ENCODE measurements at places on chromosomes 5 and 9.
A peak's percentile ranks its signal among the peaks of the same experiment; 100 is the strongest.

GRCh38 chr9:29062446-29062845 is 1489.2 kb upstream of the C9orf72 start:
- no peak for DNase-seq

GRCh38 chr5:96176022-96176421 is 214.4 kb upstream of the ELL2 start:
- DNase-seq: no peak

GRCh38 chr5:106489004-106489403 is 1181.7 kb downstream of the EFNA5 start:
- DNase-seq: no peak

DNA sequence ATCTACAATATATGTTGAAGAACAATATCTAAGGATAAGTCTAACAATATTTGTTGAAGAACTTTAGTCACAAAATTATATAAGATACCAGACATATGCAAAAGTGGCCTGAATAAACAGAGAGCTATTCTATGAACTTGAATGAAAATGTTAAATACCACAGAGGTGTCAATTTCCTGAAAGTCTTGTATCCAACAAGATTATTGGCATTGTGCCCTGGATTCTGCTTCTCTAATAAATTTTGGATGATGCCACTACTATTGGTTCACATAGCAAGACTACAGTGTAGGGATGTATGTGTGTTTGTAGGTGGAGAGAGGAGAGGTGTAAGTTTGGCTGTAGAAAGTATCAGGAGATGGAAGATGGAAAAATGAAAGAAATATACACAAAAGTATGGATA is 731.8 kb upstream of the RGMB start:
- no peak for DNase-seq

GRCh38 chr5:131524431-131524830 is 110.6 kb downstream of the RAPGEF6 start:
- DNase-seq: no peak

DNA sequence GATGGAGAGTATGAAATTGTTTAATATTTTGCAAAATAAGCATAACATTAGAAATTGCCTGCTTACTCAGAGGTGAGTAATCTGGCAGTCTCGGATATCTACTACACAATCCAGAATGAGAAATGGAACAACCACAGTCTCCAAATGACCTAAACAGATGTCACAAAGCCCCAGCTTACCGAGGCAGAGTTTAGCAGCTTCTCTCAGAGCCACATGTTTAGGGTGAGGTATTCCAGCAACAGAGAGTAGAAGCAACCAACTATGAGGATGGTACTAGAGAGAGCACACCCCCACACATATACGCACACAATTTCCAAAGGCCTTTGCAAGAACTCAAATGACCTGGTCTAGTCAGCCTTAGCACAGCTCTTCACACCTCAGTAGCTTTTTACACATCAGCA is 122.7 kb upstream of the LPAR1 start:
- DNase-seq: no peak

DNA sequence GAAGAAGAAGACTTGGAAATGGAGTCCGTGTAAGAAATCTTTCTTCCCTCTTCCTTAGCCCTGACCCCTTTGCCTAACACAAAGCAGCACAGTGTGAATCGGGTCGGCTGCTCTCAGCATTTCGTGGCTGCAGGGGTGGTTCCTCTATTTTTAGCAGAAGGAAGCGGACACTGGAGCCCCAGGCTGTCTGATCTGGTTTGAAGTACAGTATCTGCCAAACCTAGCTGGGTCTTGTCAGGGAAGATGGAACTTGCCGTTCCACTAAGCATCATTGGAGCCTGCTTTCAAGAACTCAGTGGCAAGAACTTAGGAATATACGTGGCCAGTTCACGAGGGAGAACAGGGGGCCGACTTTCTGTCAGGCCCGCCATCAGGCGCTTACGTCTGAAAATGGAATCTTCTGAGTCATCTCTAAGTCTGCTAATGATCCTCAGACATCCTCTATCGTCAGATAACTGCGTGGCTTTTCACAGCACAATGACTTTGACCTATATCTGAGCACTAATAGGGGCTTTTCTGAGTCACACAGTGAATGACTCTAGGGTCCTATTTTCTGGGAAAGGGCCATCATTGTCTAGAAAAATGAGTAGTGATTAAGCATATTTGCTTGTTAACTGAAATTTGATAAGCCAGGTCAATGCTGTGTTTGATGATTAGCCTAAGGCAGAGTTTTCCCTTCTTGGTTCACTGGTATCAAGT is 43.3 kb upstream of the NCS1 start:
- DNase-seq: peak; percentile 44

DNA sequence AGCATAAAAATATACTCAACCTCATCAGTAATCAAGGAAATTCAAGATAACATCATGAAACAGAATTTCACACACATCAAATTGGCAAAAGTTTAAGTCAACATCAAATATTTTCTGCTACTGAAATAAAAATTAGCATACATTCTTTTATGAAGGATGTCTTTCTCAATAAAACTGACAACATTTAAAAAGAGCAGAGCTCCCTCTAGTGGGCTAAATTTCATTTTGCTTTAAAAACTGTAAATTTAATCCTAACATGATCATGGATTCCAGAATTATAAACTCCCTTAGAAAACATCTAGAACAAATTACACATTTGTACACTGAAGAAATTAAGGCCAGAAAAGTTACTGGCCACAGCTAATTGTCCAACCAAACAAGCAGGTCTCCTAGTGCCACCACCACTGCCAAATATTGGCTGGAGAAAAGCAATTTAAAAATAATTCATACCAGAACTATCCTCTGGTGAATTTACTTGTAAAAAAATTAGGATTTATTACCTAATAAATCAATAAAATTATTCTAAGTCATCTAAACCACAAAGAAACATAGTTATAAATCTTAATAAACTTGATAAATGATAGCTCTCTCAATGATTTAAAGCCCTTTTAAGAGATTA is 31.2 kb downstream of the DEPDC1B start:
- no peak for DNase-seq

DNA sequence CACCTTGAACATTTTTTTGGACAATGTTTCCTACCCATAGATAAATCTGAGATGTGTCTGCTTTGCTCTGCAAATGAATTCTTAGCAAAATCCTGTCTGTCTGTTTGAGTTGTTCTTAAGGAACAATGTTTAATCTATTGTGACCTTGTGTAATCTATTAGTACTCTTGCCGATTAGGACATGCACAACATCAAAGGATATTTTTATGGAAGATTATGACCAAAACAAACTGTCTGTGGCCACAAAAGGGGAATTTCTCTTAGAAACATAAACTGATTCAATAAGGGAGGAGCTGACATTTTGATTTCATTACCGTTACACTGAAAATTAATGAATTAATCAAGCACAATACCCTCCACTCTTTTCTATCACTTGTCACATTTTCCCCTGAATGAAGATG is 323.0 kb upstream of the PRR16 start:
- DNase-seq: no peak

DNA sequence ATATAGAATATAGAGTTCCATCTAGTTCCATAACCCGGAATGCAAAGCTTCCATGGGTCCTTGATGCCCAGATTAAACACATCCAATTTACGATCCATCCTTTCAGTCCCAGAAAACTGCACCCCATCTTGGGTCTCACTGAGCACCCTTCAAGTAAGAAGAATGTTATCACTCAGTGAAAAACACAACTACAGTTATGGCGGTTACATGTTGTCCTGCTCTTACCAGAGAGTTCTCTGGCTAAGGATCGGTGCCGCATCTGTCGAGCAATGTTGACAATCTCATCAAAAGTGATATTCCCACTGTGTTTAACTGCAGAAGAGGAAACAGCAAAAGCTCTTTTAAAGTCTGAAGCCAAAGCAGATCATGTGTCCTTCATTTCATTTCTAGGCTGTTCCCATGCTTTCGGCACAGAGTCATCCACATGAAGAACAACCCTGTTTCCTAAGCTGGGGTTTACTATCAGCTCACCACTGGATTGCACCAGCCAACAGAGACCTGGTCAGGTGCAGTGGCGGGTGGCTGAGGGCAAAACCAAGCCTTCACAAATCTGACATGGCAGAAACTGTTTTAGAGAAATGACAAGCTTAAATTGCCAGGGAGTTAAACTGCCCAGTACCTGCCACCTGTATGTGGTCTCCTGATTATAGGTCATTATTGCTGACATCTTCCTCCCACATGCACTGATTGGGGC is 2.9 kb downstream of the RPL12 start:
- no peak for DNase-seq

- DNase-seq: no peak
Observed at GRCh38 chr5:56433039-56433617, 200.0 kb upstream of the ANKRD55 start.

DNA sequence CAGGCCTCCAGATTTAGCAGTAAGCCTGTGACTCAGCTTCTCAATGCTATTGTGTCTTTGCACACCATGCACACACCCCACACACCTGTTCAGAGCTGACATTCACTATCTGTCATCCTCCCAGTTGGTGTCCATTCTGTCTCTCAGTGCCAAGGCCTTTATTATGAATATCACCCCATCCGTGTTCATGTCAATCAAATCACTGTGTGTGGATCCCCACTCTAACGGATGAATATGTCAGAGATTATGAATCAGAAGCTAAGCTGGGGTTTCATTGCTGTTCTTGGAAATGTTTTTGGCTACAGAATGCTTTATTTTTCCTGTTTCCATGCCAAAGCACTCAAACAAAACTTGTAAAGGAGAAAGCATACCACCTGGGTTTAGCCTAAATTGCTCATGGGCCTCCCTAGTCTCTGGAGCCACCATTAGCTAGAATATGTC is 9.4 kb upstream of the MAMDC2 start:
- no peak for DNase-seq

GRCh38 chr5:133627180-133627579 is 14.8 kb upstream of the FSTL4 start:
- no peak for DNase-seq

- DNase-seq: no peak
Observed at GRCh38 chr5:124524552-124525232, 221.7 kb downstream of the ZNF608 start.

- no peak for DNase-seq
Observed at GRCh38 chr9:110579034-110579861, at the start of gene SVEP1. Gene SVEP1 (minus strand): TSS chr9:110579741. CDS start chr9:110579543, 198 bp downstream.

- no peak for DNase-seq
Observed at GRCh38 chr5:169435506-169436229, 134.7 kb upstream of the SLIT3 start.

DNA sequence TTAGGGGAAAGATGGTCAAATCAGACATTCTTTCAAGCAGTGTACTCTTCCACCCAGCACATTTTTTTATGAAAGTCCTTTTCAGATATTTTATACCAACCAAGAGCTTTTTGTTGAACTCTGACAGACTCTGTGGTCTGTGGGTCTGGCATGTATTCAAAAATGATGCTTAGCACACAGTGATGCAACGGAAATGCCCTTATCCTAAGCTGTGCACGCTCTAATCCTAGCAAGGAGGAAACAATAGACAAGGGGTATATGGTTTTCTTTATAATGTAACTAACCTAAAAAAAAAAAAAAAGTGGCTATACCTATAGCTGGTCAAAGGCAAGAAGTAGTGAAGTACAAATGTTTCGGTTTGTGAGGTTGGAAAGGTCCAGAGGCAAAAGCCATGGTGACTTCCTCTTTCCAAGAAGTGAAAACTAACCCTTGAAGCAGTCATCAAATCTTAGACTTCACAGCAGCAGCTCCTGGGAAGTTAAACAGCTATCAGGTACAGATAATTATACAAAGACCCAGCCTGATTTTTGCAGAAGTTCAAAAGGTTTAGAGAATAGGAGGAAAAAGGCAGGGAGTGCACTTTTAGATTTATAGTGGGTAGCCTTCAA is 82.5 kb downstream of the SEMA6A start:
- no peak for DNase-seq

- no peak for DNase-seq
Observed at GRCh38 chr9:7089406-7090193, 331.8 kb downstream of the KDM4C start.

- no peak for DNase-seq
Observed at GRCh38 chr5:178467205-178467567, 123.0 kb downstream of the COL23A1 start.
